ENCODE measurements at places on chromosomes 7 and 10.

GRCh38 chr10:101558671-101559595, 29.1 kb downstream of the POLL start:
- no peak for DNase-seq

DNA sequence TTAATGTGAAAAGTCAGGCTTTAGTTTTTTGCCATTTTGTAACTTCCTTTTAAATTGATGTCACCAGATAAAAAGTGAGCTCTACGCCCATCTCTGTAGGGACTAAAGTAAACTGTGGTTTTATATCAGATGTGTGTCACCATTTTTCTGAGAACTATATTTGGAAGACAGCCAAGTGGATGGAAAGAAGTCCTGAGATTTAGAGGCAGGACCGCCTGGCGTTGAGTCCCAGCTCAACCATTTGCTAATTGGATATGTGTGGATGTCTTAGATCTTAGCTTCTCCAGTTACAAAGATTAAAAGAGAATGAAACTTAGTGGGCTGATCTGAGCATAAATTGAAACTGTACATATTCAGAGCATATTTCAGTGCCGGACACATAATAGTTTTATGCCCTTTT, 691.6 kb upstream of the CELF2 start:
- DNase-seq, result no peak

DNA sequence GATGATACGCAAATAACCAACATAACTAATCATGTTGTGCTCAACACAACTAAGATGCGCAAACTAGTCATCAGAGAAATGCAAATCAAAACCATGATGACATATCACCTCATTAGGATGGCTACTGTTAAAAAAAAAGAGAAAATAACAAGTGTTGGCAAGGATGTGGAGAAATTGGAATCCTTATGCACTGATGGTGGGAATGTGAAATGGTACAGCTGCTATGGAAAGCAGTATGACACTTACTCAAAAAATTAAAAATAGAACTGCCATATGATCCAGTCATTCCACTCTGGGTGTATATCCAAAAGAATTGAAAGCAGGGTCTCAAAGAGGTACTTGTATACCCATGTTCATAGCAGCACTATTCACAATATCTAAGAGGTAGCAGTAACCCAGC, 42.9 kb downstream of the SLIT1 start:
- no peak for DNase-seq

DNA sequence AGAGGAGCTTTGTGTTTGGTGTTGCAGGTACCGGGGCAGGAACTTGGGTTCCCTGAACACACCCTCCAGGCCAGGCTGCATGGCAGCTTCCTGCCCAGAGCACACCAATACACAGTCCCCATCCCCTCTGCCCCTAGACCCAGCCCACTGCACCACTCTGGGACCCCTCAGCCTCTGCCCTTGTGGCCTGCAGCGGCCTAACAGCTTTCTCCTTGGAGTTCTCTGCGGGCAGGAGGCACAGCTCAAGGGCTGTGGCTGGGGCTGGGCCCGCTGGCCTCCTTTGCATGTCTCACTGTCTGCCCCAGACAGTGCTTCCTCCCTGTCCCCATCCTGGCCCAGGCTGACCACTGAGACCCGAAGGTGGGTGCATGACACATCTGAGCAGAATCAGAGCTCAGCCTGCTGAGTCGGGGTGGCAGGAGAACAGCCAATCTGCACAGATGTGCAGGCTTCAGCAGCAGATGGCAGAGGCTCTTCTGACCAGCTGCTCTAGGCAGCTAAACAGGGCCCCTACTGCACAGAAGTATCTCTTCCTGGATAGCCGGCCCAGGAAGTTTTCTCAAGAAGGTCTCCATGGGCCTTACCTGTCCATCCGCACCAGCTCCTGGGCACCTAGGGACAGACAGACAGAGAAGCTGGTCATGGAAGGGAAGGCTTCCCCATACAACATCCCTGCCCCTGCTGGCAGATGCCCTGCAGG, 20.8 kb downstream of the VSIR start:
- no peak for DNase-seq

- no peak for DNase-seq
Observed at GRCh38 chr10:133045556-133046389, 42.0 kb upstream of the ADGRA1 start.

GRCh38 chr10:89582022-89582421, 46.6 kb upstream of the SLC16A12 start:
- DNase-seq, result no peak

GRCh38 chr7:38565289-38565688, 65.9 kb downstream of the AMPH start:
- no peak for DNase-seq

DNA sequence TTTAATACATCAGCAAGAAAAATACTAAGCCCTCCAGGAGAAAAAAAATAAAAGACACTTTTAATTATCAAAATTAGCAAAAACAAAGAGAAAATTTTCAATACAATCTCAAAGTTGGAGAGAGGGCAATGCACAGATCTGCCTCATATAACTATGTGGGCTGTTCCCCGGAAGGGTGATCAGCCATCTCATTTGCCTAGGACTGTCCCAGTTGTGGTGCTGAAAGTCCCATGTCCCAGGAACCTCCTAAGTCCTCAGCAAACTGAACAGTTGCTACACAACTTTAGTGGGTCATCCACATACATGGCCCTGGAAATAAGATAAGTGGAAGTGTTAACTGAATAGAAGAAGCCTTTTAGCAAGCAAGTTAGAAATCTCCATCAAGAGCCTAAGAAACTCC, 14.4 kb downstream of the CFAP70 start:
- DNase-seq, result no peak

- DNase-seq, result no peak
Observed at GRCh38 chr10:60464659-60465058, 75.0 kb upstream of the ANK3 start.

DNA sequence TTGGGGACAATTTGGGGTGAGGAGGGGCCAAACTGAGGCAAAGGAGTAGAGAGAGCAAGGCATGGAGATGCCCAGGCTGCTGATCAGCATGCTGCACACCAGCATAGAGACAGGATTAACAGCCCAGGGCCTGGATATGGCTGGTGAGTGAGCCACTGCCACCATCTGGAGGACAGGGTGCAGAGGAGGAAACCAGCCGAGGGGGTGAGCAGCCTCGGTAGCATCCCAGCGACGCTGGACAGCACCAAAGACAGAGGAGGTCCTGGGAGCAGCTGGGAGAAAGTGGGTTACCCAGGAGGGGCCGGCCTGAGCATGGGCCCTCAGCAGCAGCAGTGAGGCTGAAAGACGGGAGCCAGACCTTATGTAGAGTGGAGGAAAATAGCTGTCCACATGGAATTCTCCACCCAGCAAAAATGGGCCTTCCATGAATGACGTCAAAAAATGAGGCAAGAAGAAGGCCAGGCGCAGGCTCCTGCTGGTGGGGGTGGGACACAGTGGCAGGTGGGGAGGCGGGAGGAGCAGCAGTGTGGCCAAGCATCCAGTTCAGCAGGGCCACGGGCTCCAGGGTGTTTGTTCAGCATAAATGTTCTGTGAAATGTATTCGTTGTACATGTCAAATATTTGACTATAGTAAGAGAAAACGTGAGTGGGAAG, 16.7 kb downstream of the RET start:
- no peak for DNase-seq

- DNase-seq, result no peak
Observed at GRCh38 chr7:71332207-71332606, 200.3 kb downstream of the GALNT17 start.

GRCh38 chr7:38840736-38841460, 68.1 kb downstream of the VPS41 start:
- DNase-seq, result no peak

GRCh38 chr10:124649214-124649613, 95.0 kb downstream of the FAM53B start:
- DNase-seq, result no peak

DNA sequence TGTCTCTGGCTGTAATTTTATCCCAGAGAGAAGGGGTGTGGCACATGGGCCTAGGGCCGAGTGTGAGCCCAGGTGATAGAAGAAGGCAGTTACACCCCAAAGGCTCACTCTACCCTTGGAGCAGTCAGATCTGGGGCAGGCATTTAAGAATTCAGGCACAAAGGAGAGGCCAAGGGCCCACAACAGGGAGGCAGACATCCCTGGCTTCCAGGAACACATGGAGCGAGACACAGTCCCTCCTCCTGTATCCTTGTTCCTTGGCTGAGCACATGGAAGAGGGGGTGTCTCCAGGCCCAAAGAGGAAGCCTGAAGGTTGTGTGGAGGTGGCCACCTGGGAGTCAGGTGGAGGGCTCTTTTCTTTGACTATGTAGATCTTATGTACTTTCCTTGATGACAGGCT, 286.2 kb downstream of the RPS24 start:
- no peak for DNase-seq

GRCh38 chr10:36677431-36677768, 448.0 kb upstream of the ANKRD30A start:
- no peak for DNase-seq

DNA sequence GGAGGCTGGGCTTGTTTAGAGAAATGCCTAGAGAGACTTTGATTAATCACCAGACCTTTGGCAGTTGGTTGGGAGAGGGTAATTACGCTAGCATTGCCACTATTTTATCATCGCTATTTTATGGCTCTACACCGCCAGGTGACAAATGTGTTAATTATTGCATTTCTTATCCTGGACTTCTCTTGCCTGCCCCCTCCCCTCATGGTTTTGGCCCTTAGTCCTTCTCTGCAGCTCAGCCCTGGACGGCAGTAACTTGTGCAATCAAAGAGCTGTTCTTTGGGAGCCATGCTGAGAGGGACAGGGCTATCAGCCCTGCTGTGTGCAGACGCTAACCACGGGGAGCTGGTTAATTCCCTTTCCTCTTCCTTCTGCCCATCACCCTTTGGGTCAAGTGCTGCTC, 585.0 kb downstream of the AUTS2 start:
- no peak for DNase-seq

- no peak for DNase-seq
Observed at GRCh38 chr7:35848725-35849124, 47.9 kb downstream of the SEPTIN7 start.

- DNase-seq, result no peak
Observed at GRCh38 chr7:77498659-77499379, 38.3 kb upstream of the PTPN12 start.

DNA sequence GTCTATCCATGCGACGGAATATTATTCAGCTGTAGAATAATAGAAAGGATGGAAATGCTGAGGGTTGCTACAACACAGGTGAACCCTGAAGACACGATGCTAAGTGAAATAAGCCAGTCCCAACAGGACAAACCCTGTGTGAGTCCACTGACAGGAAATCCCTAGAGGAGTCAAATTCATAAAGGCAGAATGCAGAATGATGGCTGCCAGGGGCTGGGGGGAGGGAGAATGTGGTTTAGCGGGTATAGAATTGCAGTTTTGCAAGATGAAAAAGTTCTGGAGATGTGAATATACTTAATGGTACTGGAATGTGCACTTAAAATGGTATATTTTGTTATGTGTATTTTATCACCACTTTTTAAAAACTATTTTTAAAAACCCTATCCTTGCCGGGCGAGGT, 36.9 kb upstream of the DOCK1 start:
- DNase-seq, result no peak

DNA sequence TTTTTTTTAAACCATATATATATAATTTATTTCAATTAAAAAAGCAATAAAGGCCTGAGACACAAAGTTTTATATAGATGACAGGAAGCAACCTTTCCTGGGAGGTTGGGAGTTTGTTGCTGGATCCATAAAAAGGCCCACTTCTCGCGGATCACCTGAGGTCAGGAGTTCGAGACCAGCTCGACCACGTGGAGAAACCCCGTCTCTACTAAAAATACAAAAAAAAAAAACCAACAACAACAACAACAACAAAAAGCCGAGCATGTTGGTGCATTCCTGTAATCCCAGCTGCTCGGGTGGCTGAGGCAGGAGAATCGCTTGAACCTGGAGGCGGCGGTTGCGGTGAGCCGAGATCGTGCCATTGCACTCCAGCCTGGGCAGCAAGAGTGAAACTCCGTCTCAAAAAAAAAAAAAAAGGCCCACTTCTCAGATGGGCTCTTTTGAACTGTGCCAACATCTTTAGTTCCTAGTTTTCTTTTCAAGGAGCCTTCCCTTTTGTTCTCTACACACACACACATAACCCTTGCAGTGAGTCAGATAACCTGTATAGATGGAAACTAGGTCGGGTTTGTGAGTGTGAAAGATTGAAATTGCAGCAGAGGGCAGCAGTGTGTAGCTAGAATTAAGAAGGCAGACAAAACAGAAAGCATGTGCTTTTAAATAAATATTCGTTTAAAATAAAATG, 1.2 kb upstream of the SMNDC1 start:
- DNase-seq, result no peak

DNA sequence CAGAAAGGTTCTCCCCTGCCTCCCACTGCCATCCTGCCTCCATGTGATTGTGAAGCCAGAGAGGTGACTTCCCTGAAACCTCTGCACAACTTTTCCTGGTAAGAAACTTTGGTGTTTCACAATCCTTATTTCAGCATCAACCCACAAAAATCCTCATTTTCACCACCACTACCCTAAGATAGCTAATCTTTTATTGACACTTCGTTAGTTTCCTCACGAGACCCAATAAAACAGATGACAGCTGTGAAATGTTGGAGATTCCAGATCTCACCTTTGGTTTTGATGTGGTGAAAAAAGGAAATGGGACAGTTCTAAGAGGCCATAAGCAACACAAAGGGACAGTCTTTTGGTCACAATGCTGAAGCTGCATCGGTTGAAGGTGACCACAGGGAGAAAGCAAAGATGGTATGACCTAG, 59.9 kb upstream of the TM9SF3 start:
- no peak for DNase-seq

DNA sequence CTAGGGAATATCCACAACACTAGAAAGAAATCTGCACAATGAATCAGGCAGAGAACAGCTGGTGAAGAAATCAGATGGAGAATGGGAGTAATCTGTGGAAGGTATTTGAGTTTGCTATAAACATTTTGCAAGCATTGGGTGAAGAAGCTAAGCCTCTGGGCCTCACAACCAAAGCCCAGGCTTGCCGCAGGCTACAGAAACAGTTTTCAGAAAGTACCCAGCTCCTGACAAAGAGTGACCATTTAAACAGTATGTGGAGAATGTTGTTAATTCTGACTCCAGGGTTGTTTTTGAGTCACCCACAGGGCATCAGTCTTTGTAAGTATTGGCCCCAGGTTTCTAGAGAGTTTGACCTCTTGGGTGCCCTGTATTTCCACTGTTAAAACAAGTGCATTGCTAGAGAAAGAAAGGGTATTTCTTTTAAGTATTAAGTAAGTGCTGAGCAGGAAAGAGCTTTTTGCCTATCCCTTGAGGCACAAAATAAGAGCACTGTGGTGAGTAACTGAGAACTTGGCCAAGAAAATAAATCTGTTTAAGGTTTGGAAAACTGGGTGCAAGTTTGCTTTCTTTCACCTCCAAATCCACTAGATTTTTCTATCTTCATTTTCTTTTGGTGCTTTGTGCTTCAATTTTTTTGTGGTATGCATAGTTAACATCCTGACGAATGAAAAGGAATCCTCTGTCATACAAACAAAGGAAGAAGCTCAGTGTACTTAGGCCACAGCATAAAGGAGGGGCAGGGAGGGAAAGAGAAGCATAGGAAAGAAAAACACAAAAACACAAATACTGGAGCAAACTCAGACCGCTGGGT, 691.8 kb downstream of the SUGCT start:
- DNase-seq, result no peak
